ENCODE measurements at places on chromosomes 2 and 18.

DNA sequence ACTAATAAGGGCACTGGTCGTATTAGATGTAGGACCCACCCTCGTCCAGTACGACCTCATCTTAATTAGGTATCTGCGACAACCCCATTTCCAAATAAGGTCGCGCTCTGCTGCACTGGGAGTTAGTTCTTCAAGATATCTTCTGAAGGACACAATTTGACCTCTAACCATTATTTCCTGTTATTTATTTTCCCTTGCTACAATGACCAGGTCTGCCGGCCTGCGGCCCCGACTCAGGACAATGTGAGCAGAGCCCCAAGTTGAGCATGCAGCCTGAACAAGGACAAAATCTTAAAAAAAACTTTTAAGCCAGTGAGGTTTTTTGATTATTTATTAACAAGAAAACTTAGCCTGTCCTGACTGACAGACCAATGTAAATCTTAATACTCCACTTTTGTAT, 107.6 kb downstream of the SMIM21 start:
- no peak for DNase-seq

DNA sequence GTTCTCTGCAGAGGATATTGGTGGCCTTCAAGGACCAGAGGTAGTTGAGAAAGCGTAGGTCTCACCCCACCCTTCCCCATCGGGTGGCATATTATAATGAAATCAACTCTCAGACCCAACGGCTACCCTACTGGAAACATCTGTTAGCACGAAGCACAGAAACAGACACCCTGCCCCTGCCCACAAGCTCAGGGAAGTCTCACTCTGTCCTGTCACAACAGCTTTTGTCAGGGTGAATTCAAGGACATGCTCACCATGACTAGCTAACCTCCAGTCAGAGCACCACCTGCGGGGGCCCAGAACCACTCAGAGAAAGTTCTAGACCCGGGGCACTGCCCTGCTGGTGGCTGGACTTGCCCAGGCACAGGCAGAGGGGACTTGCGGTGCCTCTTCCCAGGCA, 3.5 kb upstream of the B3GNT7 start:
- no peak for DNase-seq

- no peak for DNase-seq
Measured at GRCh38 chr2:60926741-60927552, 45.6 kb downstream of the REL start.

DNA sequence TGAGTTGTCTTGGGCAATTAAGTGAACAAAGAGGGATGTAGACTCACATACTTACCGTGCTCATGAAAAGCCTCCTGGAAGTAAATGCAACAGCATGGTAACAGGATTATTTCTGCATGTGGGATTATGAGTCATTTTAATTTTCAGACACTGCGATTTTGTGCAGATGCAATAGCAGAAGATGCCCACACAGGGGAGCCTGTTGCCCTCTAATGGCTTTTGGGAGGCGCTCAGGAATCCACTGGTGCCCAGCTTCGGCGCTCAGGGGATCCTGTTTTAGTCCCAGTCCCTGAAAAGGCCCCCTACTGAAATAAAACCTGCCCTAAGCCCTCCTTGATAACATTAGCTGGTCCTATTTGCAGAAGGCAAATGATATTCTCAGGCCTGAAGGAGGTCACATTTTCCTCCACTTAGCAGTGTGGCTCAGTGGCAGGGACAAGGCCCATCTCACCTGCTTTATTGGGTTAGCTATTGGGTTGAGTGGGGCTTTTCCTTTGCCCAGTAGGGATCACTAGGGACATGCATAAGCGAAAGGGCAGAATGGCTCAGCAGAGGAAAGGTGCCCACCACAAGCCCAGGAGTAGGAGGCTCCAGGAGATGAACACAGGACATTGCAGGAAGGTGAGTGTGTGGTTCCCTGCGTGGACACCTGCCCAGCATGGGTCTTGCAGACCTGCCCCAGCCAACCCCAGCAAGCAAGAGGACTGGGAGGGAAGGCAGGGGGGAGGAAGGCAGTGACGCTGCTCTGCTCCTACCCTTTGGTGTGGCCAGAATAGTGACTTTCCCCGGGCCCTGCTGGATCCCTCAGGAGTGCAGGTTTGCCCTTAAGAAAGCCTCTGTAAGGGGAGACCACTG, 26.5 kb upstream of the KCNS3 start:
- DNase-seq, result no peak

GRCh38 chr2:197606180-197606579, 69.2 kb downstream of the RFTN2 start:
- no peak for DNase-seq

DNA sequence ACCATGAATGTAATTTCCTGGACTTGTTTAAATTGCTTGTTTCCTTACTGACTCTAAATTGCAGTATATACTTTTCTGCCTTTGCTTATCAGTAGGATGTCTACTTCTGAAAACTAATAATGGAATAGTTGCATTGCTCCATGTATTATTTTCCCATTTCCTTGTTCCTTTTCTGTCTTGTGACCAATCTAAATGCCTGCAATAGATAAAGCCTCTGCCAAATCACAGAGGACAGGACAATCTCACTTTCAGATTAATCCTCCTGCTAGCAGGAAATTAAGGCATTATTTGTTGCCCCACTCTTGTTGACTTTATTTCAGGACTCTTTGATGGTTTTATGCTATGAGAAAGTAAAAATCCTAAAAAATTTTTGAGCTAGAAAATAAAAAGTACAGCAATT, 4.7 kb upstream of the ESCO1 start:
- DNase-seq, result no peak

DNA sequence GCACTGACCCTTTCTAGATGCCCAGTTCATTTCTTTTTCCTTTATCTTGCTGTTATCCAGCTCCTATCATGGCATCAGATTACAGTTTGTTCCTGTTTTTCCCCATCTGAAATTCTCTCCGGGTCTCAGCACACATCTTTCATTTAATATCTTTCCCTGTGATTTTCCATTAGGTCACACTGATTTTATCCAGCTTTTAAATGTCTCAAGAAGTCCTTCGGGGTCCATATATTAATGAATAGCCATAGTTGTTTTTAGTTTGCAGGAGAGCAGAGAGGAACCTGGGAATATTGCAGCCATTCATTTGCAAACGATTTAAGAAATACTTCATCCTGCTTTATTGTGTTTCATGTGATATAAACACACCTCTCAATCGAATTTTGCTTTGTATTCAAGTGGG, 374.2 kb downstream of the TDRD15 start:
- DNase-seq, result no peak

DNA sequence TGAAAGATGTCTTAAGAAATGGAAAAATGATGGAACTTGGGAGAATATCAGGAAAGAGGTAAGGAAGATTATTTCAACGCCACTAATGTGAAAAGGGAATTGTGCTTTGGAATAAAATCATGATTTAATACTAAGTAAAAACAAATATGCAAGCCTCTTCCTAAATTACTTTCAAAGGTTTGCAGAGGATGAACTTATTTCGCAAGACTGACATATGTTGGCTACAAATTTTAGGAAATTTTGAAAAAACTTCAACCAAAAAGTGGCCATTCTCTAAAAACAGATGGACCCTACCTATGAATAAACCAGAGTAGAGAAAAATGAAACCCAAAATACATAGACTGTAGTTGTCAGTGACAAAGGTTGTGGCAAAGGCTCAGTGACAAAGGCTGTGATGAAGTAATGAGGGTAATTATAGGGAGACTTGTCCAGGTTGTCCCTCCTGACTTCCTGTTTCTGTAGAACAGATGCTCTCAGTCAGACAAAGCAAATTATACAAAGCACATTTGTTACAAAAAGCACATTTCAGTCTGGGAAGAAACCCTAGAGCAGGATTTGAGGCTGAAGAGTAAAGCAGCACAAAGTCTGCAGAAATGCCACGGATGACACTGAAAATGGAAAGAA, 39.5 kb downstream of the SFT2D3 start:
- no peak for DNase-seq

DNA sequence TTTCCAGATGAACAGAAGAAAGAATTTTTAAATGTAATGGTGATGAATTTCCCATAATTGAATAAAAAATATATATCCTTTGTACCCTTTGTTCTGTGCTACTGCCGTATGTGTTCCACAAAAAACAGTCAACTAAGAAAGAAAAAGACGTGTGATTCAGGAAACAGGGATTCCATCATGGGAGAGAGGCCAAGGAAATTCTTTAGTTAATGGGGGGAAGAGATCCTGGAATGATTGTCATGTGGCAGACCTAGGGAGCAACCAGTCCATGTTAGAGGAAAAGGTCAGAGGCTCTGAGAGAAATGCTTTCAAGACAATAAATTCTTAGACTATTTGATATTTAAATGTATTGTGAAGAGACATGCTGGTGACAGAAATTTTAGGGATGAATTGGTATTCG, 76.6 kb downstream of the CPO start:
- no peak for DNase-seq

GRCh38 chr18:79106084-79106483, 36.9 kb downstream of the ATP9B start:
- no peak for DNase-seq

GRCh38 chr2:86017901-86018896, 87.5 kb downstream of the POLR1A start:
- peak; percentile 60 for DNase-seq
